ENCODE measurements at places on chromosomes 2 and 18. TPM values are rescaled to one million over a fixed set of nuclear protein-coding genes. Genes with fewer than 3 reads are reported as not detected.
A peak's percentile ranks its signal among the peaks of the same experiment; 100 is the strongest.

GRCh38 chr2:8488001-8488738 lies 193.7 kb upstream of the ID2 start:
- DNase-seq: no peak

The ZNF804A gene
- not detected for total RNA-seq

The POMC gene
- total RNA-seq: not detected

DNA sequence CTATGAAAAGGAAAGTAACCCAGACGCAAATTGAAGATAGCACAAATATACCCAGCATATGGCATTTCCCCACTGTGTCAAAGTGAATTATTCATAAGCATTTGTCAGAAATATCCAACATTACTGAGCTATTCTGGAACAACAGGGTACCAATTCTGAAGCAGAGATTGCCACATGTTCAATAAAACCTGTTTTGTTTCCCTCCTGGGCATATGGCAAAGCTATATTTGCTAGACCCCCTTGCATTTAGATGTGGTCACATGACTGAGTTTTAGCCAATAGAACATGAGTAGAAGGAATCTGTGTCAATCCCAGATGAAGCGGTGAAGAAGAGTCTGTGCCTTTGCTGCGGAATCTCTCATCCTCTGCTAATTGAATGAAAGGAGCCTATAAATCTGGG lies 296.4 kb upstream of the DLGAP1 start:
- DNase-seq: no peak

GRCh38 chr2:240539906-240540305 lies 17.9 kb downstream of the ANKMY1 start:
- no peak for DNase-seq

The ANO7 gene
- 4.1 TPM for total RNA-seq

DNA sequence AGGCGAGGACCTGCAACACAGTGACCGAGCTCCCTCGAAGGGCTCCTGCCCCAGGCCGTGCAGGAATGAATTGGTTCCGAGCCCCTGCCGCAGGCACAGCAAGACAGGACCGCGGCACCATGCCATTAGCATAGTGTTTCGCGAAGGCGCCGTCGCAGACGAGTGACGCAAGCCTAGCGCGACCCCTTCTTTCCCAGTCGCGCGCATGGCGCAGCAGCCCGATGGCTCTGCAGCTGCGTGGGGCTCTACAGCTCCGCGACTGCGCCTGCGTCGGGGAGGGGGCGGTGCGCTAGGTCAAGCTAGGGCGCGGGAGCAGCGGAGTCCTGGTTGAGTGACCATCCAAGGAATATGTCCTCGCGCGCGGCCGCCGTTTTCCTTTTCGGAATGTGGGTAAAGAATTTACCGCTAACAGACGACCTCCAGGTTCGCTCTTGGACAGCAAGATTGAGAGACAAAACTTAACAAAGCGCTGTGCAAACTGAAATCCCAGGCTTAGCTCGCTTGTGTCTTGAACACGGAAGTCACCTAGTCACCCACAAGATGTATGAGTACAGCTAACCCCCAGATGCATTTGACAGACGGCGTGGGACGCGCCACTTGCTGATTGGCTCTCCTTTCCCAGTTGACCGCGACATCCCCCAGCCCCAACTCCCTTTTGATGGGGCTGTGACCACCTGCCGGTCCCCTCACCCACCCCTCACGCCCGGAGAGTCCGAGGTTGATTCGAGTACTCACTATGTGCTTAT lies at the start of gene TRMT61B:
TRMT61B (minus strand) TSS at position 164 of the 746 bp plus-strand sequence; CDS start at position 132, 32 bp downstream.
- DNase-seq: peak; percentile 96

DNA sequence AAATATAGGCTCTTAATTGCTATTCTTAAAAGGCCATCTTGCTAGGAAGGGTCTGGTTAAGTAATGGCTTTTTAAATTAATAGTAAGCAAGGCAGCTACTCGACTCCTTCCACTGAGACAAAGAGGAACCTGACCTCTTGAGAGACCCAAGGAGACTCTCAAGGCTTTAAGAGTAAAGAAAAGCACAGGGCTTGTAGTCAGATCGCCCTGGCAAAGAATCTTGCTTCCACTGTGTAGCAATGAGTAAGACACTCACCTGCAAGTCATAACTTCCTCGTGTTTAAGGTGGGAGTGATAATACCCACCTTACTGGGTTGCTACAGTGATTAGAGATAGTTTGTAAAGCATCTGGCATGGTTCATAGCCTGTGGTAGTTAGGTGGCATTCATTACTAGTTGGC lies 274.5 kb downstream of the TSN start:
- DNase-seq: no peak

The CGREF1 gene
- 42.0 TPM for total RNA-seq

All from HT-29 (cell line).